ENCODE measurements at places on chromosomes 5 and 9.

GRCh38 chr9:6113312-6113711, 97.9 kb upstream of the RANBP6 start:
- no peak for DNase-seq

GRCh38 chr9:103281126-103281525, 286.0 kb downstream of the CYLC2 start:
- no peak for DNase-seq

- DNase-seq: no peak
Observed at GRCh38 chr5:3606121-3606831, 10.6 kb downstream of the IRX1 start.

- DNase-seq: no peak
Observed at GRCh38 chr9:88425538-88425950, 37.3 kb downstream of the SPIN1 start.

GRCh38 chr9:34291023-34291422, 38.0 kb downstream of the KIF24 start:
- no peak for DNase-seq

GRCh38 chr9:113590991-113591898, 127.7 kb downstream of the RGS3 start:
- no peak for DNase-seq

- DNase-seq: peak; percentile 89
Observed at GRCh38 chr5:32785611-32786254, 74.6 kb downstream of the NPR3 start.

DNA sequence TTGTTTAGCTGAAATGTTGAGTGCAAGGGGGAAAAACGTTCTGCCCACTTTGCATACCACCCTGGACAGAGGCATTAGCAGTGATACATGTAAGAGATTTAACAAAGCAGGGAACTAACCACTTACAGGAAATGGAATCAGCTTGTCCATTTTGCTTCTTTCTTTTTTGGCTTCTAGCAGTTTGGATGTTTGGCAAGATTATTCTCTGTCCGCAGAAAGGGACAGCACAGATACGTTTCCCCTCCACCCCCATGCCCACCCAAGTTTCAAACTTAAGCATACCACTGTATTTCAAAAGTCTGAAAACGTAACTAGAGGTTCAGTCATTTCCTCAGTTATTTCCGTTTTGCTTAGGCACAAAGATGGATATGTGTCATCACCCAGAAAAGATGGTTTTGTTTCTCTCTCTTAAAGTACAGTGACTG, 118.4 kb downstream of the GDNF start:
- DNase-seq: peak; percentile 64

DNA sequence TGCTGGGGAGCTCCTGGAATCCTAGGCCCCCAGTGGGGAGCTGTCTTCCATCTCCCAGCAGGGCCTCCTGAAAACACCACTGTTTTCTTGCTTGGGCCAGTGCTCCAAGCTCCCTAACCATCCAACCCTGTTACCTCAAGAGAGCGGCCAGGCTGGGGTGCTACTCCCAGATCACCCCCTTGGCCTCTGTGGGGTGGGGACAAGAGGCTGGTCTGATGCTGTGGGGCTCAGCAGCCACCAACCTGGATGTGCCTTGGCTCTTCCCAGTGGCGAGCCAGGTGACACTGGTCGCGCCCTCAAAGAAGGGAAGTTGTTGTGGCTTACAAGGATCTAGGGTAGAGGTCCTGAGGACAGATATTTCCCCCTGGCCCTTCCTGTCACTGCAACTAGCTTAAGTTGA, 49.0 kb downstream of the SECISBP2 start:
- DNase-seq: no peak

DNA sequence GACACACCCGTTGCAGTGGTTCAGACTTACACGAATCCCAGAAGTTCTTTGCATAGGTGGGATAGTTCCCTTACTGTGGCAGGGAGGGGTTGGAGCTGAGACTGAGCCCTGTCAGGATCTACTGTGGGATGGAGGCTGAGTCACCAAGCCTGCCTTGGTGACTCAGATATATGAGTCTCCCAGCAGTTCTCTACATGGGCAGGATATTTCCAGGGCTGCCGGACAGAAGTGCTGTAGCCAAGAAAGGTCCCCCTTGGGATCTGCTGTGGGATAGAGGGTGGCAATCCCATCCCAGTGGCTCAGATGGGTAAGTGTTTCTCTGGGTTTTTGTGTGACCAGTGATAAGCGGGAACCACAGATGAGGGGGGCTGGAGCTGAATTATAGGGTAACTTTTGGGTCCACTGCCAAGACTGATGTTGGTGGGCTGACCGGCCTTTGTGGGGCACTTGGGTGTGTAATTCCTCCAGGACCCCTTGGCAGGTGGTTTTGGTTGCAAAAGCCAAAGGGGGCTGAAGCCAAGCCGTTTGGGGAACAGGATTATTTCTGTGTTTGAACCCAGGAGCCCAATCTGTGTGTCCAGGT, 18.7 kb downstream of the XRCC4 start:
- DNase-seq: peak; percentile 62

GRCh38 chr9:88355166-88355565, 33.1 kb upstream of the SPIN1 start:
- no peak for DNase-seq

- no peak for DNase-seq
Observed at GRCh38 chr5:16144416-16144815, 35.2 kb downstream of the MARCHF11 start.

DNA sequence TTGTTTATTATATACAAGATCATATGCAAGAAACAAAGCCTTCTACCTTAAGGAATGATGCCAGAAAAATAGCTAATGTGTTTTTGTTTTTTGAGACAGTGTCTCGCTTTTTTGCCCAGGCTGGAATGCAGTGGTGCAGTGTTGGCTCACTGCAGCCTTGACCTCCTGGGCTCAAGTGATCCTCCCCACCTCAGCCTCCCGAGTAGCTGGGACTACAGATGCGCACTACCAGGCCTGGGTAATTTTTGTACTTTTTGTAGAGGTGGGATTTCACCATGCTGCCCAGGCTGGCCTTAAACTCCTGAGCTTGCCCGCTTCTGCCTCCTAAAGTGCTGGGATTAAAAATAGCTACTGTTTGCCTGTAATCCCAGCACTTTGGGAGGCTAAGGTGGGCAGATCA, 15.1 kb downstream of the ERCC6L2 start:
- no peak for DNase-seq

- DNase-seq: no peak
Observed at GRCh38 chr9:124290053-124290591, 32.4 kb downstream of the NEK6 start.

GRCh38 chr9:123397975-123398374, 42.0 kb downstream of the CRB2 start:
- DNase-seq: no peak

DNA sequence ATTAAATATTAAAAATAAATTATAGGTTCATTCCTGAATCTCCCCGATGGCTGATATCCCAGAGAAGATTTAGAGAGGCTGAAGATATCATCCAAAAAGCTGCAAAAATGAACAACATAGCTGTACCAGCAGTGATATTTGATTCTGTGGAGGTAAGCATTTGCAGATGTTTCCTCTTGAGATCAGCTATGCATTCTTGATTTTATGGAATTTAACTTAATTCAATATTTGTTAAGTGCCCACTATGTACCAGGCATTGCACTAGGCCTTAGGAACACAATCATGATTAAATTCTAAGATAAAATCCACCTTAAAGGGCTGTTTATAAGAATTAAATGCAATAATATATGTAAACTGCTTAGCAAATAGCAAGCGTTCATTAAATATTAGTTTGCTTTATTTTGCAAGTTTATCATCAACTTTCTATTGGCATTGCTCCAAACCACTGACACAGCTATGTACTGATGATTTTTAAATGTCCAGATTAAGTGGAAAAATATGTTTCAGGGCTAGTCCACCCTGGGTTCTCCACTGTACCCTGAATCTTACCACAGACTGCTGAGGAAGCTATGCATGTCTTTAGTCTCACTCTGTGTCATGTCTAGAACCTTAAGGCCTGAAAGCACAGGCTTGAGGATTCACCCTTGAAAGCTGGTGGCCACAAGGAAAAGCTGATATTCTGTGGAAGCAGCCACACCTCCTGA, 33.2 kb downstream of the SLC22A4 start:
- DNase-seq: no peak

DNA sequence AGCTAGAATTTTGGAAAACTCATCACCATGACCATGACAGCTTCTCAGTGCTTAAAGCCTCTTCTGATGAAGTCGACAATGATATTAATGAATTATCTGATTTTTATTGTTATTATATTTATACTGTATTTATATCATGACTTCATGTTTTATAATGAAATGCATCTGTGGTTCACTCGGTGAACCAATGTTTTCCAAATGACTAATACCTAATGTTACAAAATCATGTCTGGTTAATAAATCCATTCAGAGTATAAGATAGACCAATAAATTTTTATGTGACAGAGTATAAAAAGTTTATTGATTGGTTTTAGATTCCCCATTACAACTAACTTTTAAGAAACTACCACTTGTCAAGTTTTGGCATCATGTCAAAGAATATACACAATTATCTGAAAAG, 416.5 kb downstream of the MLLT3 start:
- DNase-seq: no peak

DNA sequence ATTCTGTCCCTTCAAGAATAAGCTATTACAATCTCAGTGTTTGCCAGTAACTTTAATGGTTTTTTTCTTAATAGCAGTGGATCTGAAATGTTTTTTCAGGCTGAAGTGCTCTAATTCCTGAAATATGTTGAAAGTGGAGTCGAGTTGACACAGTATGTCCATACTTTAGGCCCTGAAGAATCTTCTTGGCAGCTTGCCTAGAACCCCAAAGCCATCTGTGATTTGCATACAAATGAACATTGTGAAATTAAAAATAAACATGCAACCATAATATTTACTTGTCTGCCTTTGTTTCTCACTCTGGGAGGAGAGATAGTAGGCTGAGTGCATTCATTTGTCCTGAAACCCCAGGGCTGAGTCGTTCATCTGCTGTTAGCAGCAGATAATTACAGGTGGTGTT, 152.7 kb downstream of the ADCY2 start:
- no peak for DNase-seq

DNA sequence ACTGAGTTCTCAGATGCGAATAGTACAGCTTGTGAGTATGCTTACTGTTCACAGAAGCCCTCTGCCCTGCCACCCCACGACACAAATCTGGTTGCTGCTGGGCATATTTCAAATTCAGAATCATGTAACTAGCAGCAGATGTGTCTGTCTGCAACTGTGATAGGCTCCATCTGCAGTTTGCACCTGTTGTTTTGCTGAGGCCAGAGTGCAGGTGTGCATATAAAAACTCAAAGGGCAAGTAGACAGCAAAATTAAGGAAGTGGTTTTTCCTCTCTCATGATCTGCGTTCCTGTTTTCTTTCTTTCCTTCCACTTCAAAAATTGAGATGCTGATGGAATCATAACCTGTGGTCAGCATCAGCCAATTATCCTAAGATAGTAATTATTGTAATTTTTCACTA, 1000.5 kb downstream of the PTPRD start:
- no peak for DNase-seq

DNA sequence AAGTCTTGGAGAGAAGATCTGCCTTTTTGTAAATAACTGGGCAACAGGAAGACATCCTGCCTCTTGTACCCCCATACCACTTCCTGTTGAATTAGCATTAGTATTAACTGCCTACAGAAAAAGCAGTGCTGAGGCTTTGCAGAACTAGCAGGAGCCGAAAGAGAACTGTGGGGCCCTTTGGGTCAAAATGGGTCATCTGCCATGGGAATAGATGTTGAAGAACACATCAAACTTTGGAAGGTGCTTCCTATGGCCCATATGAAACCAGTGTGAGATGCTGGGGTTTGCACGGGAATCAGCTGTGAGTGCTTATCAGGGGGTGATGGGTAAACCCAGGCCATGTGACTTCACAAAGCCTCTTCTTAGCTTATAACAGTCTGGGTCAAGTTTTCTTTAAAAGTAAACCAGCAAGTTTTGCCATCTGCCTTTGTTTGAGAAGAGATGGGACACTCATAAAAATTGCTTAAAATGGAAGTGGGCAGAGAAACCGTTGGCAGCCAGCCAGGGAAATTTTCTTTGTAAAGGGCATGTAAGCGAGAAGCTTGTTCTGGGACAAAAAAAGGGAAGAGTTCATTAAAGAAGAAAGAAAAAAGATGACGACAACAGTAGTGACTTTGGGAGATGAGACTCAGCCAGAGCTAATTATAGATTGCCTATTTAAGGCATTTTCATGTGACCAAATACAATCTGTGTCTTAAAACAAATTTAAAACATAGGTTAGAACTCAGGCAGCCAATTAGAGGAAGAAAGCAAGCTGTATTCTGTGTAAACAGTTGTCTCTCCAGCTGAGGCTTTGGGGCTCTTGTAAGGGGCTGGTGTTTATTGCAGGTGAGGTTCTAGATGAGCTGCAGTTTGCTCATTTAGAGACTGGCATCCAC, 4.4 kb downstream of the SLC25A25 start:
- peak; percentile 55 for DNase-seq

GRCh38 chr9:89036891-89037290, 45.6 kb downstream of the S1PR3 start:
- DNase-seq: no peak

- DNase-seq: no peak
Observed at GRCh38 chr5:64682608-64683007, 7.7 kb upstream of the SHISAL2B start.

DNA sequence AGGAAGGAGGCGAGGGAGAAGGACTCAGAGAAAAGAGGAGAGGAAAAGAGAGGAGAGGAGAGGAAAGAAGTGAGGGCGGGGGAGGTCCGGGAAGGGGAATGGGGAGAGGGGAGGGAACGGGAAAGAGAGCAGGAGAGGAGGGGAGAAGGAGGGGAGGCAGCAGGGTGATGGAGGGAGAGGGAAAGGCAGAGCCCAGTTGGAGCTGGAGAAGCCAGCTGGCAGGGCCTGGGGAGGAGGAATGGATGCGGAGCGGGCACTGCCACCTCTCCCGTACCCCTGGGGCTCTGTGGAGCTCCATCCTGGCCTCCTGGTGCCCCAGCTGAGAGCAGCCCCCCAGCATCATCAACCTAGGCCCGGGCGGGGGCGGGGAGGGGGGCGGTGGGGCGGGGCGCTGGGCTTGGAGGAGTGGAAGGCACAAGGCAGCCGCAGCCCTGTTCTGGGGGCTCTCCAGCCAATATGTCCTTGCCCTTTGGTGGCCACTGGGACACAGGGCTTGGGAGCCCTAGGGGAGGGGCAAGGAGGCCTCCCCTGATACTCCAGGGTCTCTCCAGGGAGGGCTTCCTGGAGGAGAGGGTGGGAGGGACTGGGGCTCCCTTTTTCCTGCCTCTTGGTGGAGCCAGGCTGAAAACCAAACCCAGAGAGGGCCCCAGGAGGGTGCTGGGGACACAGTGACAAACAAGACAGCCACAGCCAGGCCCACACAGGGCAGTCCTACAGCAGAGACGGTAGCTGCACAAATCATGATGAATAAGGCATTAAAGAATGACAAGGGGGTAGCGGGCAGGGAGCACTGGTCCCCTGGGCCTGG, 123.7 kb downstream of the C9orf50 start:
- DNase-seq: no peak

GRCh38 chr5:82349652-82350051, 71.5 kb upstream of the RPS23 start:
- no peak for DNase-seq

DNA sequence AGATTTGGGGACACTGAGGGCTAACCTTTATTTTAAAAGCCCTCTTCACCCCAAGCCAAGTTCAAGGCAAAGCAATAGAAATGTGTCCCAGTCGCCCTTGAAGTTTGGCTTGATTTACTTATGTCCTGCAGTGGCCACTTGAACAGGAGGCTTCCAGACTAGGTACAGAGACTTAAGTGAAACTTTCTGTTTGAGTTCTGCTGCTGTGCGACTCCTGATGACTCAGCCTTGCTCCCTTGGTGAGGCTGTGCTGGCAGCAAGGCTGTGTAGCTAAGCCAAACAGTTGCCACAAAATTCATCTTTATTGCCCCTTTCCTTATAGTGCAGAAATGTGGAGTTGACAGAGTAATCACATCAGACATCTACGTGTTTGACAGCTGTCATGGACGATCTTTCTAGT, 68.8 kb upstream of the NTRK2 start:
- no peak for DNase-seq

GRCh38 chr5:88806338-88806737, 76.6 kb downstream of the MEF2C start:
- no peak for DNase-seq

Data from skeletal muscle cell (primary cell).